ENCODE measurements at places on chromosomes 2 and 18. TPM values are rescaled to one million over a fixed set of nuclear protein-coding genes. Genes with fewer than 3 reads are reported as not detected.

CD8B gene
- 2.1 TPM for total RNA-seq

DNA sequence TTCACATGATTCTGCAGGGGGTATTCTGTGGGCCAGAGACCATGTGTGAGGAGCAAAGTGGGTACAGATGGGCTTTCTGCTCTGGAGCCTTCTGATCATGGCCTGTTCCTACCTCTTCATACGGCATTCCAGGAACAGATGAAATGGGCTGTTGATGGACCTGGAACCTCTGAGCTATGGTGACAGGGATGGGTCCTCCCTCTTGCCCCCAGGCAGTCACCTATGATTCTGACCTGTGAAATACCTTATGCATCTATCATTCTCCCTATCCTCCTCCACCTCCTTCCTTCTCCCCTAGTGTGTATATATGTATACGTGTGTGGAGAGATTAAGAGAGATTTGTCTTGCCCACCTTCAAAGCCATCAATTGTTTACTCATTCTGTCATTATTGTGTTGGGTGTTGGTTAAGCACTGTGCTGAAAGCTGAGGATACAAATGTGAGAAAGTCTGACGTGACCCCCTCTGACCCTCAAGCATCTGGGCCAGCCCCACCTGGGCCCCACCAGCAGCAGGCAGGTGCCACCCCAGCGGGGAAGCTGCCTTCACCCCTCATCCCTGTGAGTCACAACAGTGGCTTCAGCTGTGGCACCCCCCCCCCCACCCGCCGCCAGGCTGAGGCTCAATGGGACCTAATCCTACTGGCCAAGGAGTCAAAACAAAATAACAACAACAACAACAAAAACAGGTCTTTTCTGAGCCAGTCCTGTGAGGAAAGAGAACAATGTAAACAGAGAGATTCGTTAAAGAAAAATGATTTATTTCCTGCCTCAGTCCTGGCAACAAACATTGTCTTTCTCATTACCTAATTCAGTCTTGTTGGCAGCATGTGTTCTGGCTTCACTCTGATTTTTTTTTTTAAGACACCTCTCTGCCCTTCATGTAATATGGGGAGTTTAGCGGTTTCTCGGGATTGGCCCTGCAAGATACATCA lies 103.8 kb upstream of the CDC42EP3 start:
- H3K27me3 ChIP-seq = no peaks in the 10 kb centered on the region
- no peak overlapping the region for H3K4me3 ChIP-seq
- no peaks in the 10 kb centered on the region for H3K36me3 ChIP-seq
- DNase-seq = no peak
- H3K27ac ChIP-seq = peak overlapping the region; percentile 24

DNA sequence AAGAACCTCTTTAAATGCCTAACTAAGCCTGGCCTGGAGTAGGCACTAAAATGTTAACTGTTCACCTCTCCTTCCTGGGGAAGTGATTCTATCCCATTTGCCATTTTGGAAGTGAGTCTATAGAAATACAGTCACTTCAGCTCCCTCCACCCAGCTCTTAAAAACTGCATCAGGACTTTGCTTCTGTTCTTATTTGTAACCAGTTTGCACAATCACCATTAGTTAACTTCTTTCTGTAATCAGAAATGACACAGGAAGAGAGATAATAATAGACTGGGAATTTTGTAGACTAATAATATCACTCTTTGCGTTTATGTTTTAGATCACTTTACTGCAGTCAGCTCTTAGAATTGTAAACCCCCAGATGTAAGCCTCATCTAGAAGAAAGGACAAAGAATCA lies 16.0 kb upstream of the MARCO start:
- H3K27me3 ChIP-seq = peaks cover 9% of the 10 kb centered on the region
- no peak for DNase-seq
- peaks cover 5% of the 10 kb centered on the region for H3K4me1 ChIP-seq
- no peak overlapping the region for H3K27ac ChIP-seq
- no peaks in the 10 kb centered on the region for H3K36me3 ChIP-seq

CYP1B1 gene
- total RNA-seq = 69.4 TPM

CD226 gene
- 5.8 TPM for total RNA-seq

- no peak overlapping the region for H3K27ac ChIP-seq
- DNase-seq = no peak
- no peaks in the 10 kb centered on the region for H3K36me3 ChIP-seq
- no peak overlapping the region for H3K4me3 ChIP-seq
- no peaks in the 10 kb centered on the region for H3K4me1 ChIP-seq
- H3K27me3 ChIP-seq = no peaks in the 10 kb centered on the region
These were observed 1477.6 kb upstream of the NXPH2 start for GRCh38 chr2:140257692-140258300.

- no peak overlapping the region for H3K27ac ChIP-seq
- H3K36me3 ChIP-seq = no peaks in the 10 kb centered on the region
- DNase-seq = no peak
- no peaks in the 10 kb centered on the region for H3K27me3 ChIP-seq
These were observed 33.0 kb downstream of the CMPK2 start for GRCh38 chr2:6832596-6833299.

SCYGR8 gene
- total RNA-seq = not detected

OTX1 gene
- not detected for total RNA-seq

- H3K4me3 ChIP-seq = no peak overlapping the region
- H3K36me3 ChIP-seq = no peaks in the 10 kb centered on the region
These were observed 34.2 kb downstream of the RAB10 start for GRCh38 chr2:26067980-26068507.

GRCh38 chr18:23067236-23067635 lies 68.0 kb upstream of the CABLES1 start:
- DNase-seq = no peak
- H3K27me3 ChIP-seq = no peaks in the 10 kb centered on the region
- H3K4me1 ChIP-seq = peaks cover 10% of the 10 kb centered on the region
- H3K36me3 ChIP-seq = no peaks in the 10 kb centered on the region
- H3K4me3 ChIP-seq = no peak overlapping the region

TMEM237 gene
- total RNA-seq = 13.7 TPM

ANO7 gene
- 2.1 TPM for total RNA-seq

DNA sequence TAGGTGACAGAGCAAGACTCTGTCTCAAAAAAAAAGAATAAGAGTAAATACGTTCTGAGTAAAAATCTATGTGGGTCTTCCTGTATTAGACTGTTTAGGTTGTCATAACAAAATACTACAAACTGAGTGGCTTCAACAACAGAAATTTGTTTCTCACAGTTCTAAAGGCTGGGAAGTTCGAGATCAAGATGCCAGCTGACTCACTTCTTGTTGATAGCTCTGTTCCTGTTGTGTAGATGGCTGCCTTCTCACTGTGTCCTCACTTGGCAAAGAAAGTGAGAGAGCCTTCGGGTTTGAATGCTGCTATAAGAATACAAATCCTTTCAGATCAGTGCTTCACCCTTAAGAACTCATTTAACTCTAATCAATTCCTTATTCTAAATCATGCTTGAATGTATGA lies 430.0 kb upstream of the VWC2L start:
- H3K36me3 ChIP-seq = no peaks in the 10 kb centered on the region
- no peaks in the 10 kb centered on the region for H3K27me3 ChIP-seq
- H3K4me3 ChIP-seq = no peak overlapping the region
- DNase-seq = no peak
- H3K27ac ChIP-seq = no peak overlapping the region
- H3K4me1 ChIP-seq = no peaks in the 10 kb centered on the region

GRCh38 chr2:42761554-42761953 lies 2.4 kb downstream of the OXER1 start:
- H3K27me3 ChIP-seq = no peaks in the 10 kb centered on the region
- H3K4me3 ChIP-seq = no peak overlapping the region
- no peak for DNase-seq
- H3K27ac ChIP-seq = no peak overlapping the region
- no peaks in the 10 kb centered on the region for H3K4me1 ChIP-seq
- H3K36me3 ChIP-seq = no peaks in the 10 kb centered on the region

CRYBA2 gene
- total RNA-seq = not detected

GRCh38 chr2:120405759-120406099 lies 59.8 kb downstream of the INHBB start:
- H3K27me3 ChIP-seq = no peaks in the 10 kb centered on the region
- no peak for DNase-seq
- H3K36me3 ChIP-seq = no peaks in the 10 kb centered on the region
- H3K4me1 ChIP-seq = no peaks in the 10 kb centered on the region

- H3K4me1 ChIP-seq = no peaks in the 10 kb centered on the region
- DNase-seq = no peak
- no peak overlapping the region for H3K4me3 ChIP-seq
- H3K36me3 ChIP-seq = no peaks in the 10 kb centered on the region
- H3K27ac ChIP-seq = no peak overlapping the region
These were observed 254.0 kb upstream of the POU3F3 start for GRCh38 chr2:104599787-104600510.

SERPINB3 gene
- not detected for total RNA-seq

DNA sequence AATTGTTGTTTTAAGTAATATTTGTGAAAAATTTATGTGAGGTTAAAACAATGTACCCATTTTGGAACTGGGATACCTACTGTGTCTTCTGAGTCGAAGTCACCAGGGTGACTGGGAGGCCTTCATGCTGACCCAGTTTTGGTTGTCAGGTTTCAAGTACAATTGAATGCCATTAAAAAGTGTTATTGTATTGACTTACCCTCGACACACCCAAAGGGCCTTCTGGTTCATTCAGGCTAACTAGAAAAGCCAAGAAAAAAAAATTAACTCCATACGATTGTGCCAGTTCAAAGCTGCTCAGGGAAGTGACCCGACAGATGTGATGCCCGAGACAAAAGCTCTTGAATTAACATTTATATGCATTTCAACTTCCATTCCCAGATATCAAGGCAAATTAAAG lies 190.0 kb downstream of the ST6GAL2 start:
- H3K36me3 ChIP-seq = no peaks in the 10 kb centered on the region
- H3K27ac ChIP-seq = no peak overlapping the region
- no peak for DNase-seq
- H3K4me1 ChIP-seq = no peaks in the 10 kb centered on the region

- DNase-seq = no peak
- H3K4me3 ChIP-seq = no peak overlapping the region
- H3K4me1 ChIP-seq = no peaks in the 10 kb centered on the region
- peaks cover 11% of the 10 kb centered on the region for H3K27me3 ChIP-seq
These were observed 51.7 kb downstream of the FAM168B start for GRCh38 chr2:131041402-131042147.

DNA sequence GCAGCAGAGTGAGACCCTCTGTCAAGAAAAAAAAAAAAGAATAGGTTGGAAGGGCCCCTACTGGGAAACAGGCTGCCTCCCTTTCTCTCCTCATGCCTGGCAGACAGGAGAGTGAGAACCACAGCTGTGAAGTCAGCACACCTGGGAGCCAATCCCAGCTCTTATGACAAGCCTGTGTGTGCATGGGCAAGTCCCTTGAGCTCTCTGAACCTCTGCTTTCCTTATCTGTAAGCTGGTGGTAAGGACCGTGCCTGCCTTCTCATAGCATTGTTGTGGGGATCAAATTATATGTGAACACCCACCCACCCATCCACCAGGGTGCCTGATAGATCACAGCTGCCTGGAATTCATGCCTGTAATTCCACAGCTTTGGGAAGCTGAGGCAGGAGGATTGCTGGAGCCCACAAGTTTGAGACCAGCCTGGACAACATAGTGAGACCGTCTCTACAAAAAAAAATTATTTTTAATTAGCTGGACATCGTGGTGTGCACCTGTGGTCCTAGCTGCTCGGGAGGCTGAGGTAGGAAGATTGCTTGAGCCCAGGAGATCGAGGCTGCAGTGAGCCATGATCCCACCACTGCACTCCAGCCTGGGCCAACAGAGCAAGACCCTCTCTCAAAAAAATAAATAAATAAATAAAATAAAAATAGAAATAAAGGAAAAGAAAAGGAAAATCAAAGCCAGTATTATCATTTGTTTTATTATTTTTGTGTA lies 66.9 kb upstream of the MCFD2 start:
- no peak overlapping the region for H3K4me3 ChIP-seq
- peak overlapping the region; percentile 60 for H3K27ac ChIP-seq
- peaks cover 35% of the 10 kb centered on the region for H3K36me3 ChIP-seq
- no peaks in the 10 kb centered on the region for H3K27me3 ChIP-seq

CCDC141 gene
- total RNA-seq = 25.7 TPM

Data from upper lobe of right lung (tissue), 1 donor.